Colonic mucosa (tissue), 4 donors: ENCODE measurements at places on chromosomes 2 and 18.
A peak's percentile ranks its signal among the peaks of the same experiment; 100 is the strongest.

DNA sequence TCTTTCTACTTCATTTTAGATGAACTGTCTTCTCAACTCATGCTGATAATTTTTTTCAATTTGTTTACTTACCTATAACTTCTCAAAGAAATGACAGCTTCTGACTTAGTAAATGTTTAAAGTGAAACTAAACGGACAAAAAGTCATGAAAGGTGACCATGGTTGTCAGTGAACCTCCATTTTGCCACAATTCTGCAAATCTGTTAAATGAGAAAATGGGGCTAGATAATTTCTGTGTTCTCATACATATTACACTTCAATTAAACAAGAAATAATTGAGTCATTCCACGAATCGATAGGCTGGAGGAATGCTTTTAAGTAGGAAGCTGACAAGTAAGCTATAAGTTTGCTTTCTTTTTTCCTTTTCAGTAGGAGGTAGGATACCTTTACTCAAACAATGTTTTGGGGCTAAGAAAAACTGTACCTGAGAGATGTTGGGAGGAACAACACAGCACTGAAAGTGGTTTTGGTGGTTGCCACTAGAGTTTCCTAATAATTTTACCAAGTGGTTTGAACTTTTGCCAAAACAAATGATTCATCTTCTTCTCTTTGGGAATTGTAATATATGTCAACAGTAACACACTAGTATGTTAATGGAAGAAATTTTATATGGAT lies 17.1 kb downstream of the DYNAP start:
- DNase-seq = no peak

- no peak for DNase-seq
Observed at GRCh38 chr2:241061275-241061674, 40.8 kb downstream of the MTERF4 start.

- no peak for DNase-seq
Observed at GRCh38 chr2:110843959-110844510, 111.7 kb downstream of the ACOXL start.

DNA sequence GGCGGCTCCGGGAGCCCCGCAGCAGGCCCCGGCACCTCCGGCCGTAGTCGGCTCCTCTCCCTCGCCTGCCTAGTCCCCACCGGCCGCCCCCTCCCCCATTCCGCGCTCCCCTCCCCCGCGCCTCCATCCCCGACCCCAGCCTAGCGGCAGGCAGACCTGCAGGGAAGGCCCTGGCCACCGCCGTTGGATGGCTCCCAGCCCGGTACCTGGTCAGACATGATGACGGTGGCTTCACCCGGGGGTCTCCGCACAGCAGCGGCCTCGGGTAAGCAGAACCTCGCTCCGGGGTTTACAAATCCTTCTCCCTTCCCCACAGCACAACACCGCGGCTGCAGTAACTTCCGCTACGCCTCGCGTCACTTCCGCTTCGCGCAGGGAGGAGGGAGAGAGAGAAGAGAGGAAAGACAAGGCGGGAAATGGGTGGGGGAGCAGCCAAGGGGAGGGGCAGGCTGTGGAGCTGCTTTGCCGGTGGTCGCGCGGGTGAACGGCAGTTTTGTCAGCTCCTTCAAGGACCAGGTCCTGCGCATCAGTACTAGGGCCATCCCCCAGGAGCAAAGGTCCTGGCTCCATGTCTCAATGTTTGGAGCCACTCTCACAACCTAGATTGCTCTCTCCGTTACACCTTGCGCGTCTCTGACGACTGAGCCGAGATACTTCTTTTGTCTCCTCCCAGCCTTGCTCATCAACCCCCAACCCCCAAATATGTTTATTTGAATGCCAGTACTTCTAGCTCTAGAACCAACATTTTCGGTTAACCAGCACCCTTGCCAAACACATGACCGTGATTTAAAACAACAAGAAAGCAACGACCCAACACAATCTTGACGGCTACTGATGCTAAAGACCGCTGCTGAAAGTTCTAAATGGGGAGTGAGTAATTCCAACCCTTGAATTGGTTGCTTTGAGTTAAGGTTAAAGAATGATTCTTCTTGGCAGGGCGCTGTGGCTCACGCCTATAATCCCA lies at the start of gene SUMO1:
Gene SUMO1 (minus strand): TSS at position 364 of the 964 bp plus-strand sequence. CDS start 146 bp downstream, at position 218.
- DNase-seq = peak; percentile 95

- DNase-seq = no peak
Observed at GRCh38 chr2:96427917-96428316, 77.2 kb downstream of the NEURL3 start.

DNA sequence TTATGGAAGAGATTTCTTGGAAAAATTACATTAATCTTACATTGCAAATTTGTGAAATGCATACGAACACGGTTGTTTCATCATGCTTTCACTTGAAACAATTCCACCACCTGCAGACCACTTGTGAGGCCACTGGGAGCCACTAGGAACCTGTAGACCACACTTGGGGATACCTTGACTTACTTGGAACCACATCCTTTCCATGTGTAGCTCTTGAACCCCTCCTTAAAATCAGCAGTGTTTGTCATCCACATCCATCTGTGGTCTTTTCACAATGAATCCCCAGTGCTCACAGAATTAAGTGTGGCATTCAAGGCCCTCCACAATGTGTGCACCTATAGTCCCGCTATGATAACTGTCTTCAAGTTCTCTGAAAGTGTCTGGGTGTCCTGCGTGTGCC lies 350.9 kb downstream of the MYCN start:
- DNase-seq = no peak

GRCh38 chr2:28654663-28655320 lies 96.8 kb upstream of the PPP1CB start:
- DNase-seq = peak; percentile 89

- DNase-seq = no peak
Observed at GRCh38 chr2:108614043-108614545, 79.8 kb downstream of the LIMS1 start.

DNA sequence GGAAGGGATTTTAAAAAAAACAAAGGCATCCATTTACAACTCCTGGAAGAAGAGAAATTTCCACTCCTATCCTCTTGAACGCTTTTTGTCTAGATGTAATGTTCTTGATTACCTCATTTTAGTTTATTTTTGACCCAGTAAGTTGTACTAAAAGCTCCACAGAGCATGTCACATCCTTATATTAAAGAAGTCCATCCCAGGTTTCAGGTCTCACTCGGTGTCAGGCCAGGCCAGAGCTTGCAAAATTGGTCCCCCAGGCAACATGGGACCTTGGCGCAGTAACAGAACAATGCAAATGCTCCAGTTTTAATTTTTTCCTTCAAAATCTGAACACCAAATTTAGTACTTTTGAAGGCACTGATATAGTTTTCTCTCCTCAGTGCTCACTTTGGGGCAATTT lies 218.4 kb upstream of the REV1 start:
- DNase-seq = no peak

DNA sequence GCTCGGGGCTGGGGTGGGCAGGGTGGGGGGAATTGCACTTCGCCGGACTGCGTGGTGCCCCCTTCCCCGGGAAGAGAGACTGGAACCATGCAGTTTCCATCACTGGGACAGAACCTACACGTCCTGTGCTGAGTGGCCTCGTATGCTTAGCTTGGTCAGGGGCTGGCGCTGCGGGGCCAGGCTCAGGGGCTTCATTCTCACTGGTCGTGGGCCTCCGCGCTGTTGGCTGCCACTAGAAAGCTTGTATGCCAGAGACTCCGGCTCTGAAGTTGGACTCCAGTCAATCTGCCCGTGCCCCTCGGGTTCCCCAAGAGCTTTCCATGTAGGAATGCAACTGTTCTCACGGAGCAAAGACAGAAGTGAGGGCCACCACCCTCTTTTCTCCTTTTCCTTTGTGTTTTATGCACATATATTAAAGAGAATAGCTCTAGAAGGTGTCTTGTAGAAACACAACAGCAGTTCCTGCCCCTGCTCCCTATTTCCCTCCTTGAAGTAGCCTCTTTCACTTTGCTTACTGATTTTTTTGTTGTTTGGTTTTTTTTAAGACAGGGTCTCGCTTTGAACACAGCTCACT lies 64.0 kb upstream of the YWHAQ start:
- DNase-seq = no peak

DNA sequence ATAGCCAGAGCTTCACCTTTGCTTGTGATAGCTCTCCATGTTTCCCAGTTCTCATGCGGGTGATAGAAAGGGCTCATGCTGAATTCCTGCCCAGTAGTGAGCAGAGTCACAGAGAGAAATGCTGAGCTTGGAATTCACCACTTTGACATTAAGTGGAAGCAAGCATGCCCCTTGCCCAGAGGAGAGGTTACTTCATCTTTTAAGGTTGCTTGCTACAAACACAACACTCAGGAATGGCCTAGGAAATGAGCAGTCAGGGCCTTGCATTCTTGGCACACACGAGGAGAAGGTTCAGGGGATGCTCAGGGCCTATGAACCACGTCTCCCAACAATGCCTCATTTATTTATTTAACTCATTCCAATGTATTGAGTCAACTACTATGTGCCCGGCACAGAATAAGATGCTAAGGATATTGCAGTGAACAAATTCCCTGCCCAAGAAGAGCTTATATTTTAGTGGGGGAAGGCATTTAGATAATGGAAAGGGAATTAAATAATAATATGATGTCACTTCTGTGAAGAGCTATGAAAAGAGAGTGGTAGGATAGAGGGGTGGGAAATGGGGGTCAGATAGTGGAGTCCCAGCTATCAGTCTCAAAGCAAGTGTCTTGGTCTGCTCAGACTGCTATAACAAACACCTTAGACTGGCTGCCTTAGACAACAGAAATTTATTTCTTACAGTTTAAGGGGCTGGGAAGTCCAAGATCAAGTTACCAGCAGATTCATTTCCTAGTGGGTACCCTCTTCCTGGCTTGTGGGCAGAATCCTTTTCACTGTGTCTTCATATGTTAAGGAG lies 42.1 kb downstream of the DDX18 start:
- no peak for DNase-seq

DNA sequence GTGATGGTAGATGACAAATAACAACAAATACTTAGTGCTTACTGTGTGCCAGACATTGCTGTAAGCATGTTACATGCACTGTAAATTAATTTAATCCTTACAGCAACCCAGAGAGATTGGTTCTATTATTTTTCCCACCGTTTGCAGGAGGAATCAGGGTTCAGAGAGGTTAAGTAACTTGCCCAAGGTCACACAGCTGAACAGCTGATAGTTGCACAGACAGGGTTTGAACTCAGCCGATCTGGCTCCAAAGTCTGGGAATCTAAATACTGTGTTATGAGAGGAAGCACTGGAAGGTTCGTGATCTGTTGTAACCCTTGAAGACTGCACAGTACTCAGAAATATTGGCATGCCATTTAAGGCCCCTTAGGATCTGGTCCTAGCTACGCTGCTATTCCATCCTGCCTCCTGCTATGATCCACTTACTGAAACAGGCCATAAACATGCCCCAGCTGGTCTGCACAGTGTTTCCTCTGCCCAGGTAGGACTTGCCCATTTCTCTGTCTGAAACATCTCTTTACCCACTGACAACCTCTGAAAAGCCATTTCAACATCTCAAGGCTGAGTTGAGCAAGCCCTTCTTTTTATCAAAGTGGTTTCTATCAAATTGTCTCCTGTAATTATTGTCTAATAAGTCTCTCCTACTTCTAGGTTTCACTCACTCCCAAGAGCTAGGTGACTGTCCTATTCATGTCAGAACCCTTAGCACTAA lies 40.4 kb upstream of the MRPL33 start:
- no peak for DNase-seq

DNA sequence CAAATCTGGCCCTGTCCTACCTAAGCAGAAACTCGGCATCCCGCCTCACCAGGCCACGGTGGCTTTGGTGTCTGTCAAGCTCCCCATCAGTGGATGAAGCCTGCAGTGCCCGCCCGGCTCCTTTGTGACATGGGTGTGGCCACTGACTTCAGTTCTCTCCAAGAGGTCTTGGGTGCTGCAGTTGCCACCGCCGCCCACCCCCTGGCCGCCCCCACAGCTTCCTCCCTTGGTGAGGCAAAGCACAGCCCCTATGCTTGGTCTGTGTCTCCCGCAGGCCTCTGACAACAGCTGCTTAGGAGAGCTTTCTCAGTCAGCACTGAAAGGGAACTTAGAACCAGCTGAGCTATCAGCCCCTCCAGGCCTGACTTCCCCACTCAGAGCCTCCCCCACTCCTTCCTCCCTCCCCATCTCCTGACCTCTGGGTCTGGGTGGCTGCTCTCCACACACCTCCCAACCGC lies 22.9 kb upstream of the GPR55 start:
- DNase-seq = no peak

GRCh38 chr2:45825001-45825651 lies 173.7 kb downstream of the PRKCE start:
- no peak for DNase-seq

DNA sequence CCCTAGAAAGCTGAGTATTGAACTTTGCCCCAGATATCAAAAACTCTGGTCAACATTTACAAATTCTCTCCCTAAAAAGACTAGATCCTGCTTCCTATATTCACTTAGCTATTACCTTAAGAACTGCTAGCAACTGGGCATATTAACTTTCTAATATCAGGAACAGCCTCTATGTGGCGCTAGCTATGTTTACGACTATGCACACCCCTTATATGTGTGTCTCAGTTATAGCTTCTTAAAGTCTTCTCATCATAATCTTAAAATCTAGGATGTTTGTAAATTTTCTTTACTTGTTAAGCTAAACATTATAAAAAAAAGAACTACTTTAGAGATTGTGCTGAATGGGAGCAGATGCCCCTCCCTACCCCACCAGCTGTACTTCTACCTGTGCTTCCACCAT lies 1.7 kb upstream of the STAMBP start:
- no peak for DNase-seq

- no peak for DNase-seq
Observed at GRCh38 chr18:68694316-68694715, 20.6 kb downstream of the TMX3 start.

DNA sequence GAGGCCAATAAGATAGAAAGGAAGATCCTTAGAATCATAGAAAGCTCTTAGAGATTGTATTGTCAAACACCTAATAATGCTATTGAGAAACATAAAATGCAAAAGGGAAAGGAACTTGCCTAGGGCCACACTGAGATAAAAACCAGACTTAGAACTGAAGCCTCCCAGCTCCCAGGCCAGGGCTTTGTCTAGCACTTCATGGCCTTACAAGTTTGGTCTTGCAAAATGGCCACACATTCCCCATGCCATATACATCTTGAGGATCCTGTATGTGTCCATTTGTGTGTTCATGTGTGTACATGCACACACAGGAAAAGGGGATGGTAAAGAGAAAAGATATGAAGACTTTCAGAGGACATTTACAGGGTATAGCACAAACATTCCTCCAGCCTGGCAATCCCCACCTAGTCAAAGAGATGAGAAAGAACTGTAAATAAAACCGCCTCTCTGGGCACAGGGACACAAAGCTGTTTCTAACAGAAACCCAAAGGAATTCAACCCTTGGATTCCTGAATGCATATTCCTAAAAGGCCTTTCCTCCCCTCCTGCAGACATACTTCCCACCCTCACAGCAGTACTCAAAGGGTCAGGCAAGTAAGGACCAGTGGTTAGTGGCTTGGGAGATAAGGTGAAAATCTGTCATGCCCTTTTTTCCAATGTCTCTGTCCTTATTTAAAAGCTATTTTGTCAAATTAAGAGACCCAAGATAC lies 99.7 kb upstream of the KLHL29 start:
- no peak for DNase-seq

- DNase-seq = no peak
Observed at GRCh38 chr2:144379851-144380311, 140.0 kb downstream of the ZEB2 start.

- no peak for DNase-seq
Observed at GRCh38 chr2:69836316-69836715, 6.9 kb downstream of the GMCL1 start.

- no peak for DNase-seq
Observed at GRCh38 chr2:74314107-74314506, 29.1 kb downstream of the SLC4A5 start.
